C1 segment of cervical spinal cord (tissue), 14 donors: ENCODE measurements at places on chromosomes 12 and 14.

- DNase-seq = no peak
These were observed 596.9 kb downstream of the DIO2 start for GRCh38 chr14:79614448-79614847.

GRCh38 chr14:54395716-54396115, 1.1 kb upstream of the CDKN3 start:
- no peak for DNase-seq

GRCh38 chr14:22671622-22672021, 27.5 kb upstream of the OR6J1 start:
- DNase-seq = no peak

DNA sequence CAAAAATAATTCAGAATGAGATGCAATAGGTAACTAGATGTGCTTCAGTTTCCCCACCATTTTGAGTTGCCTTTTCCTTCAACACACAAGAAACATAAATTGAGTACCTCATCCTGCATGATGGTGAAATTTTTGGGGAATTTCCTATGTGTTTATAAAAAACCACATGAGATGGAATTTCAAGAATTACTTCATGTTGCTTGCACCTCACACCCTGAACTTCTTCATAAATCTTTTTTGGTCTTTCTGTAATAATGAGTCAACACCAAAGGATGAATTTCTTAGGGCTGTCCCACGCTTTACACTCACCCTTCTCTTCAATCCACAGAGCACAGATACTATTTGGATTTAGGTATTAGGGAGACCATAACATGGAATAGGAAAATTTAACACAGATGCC, 22.6 kb upstream of the LUM start:
- no peak for DNase-seq

DNA sequence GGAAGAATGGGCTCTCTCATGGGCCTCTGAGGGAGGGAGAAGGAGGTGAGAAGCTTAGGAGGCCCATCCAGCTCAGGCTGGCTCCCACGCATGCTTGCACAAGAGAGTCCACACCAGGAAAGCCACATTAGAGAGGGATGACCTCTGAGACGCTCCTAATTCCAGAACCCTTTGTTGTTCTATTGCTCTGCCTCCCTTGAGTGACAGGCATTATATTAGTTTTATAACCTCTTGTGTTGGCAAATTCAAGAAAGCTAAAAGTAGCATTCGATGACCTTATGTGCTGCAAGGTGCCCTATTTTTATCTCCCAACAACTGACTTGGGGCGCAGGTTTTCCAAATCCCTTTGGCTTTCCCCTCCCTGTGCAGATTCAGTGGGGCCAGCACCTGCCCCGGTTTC, 190.1 kb downstream of the KSR2 start:
- DNase-seq = no peak

DNA sequence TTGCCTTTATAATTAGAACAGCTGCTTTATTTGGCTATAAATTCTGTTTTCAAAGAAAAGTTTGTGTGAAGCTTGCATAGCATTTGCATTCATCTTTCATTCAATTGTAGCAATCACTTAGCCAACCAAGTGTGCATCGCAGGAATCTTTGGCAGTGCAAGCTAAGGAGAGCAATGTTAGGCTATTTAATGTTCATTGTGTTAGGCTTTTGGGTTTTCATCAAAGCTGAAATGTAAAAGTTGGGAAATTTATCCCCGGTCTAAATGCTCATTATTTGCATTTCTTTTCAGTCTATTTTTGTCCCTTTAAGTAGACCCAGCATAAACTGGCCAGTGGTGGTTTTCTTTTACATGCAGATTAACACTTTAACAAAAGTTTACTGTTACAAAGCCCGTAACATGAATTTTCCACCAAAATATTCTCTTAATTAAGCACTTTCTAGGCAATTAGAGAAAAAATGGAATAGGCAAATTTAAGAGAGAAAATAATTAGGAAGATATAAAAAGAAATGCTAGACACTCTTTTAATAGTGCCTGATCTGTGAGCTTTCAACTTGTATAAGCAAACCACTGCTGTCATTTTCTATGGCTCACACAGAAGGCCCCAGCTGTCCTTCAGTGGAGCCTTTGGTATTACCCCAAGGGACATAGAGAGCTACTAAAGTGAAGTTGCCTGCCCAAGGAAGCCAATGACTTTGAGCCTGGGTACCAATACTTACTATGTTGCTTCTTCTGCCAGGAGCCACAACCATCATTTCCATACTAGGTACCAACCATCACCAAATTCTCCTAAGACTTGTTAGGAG, 898.9 kb upstream of the SEL1L start:
- no peak for DNase-seq

GRCh38 chr12:109645194-109645593, 68.4 kb upstream of the FAM222A start:
- no peak for DNase-seq

GRCh38 chr14:68394764-68395143, 398.1 kb downstream of the ZFP36L1 start:
- DNase-seq = no peak

GRCh38 chr14:41285186-41285748, 321.4 kb upstream of the LRFN5 start:
- DNase-seq = no peak
